Kidney epithelial cell (primary cell): ENCODE measurements at places on chromosomes 4 and X.

DNA sequence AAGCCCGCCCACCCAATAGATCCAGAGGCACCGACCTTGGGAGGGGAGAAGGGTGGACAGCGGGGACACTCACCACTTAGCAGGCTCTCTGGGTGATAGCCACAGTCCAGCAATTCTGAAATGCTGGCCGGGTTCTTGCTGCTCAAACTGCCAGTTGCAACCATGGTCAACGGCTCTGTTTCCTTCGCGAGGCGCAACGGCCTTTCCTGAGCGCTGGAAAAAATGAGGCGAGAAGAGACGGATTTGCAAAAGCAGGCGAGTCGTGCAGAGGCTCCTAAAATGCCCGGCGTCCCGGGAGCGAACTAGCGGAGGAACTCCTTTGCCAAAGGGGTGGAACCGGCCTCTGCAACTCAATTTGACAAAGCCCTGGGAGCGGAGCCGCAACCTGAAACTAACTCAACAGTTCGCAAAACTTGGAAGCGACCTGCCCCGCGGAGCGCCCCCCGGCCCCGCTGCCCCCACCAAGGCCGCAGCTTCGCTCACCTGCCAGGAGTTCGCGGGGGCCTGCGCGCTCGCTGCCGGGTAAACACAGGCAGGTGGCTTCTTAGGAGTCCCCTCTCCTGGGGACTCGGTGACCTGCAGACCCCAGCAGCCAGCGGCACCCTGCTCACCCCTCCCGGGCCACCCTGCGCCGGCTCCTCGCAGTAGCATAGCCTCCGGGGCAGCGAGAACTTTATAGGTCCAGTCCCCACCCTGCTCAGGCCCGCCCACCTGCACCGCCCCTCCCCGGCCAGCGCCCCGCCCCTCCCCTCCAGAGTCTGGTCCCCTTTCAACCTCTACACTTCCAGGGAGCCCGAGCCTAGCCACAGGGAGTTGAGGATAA lies at the start of gene DDIT4L:
Gene DDIT4L, minus strand, starts transcription at position 649 of the 823 bp plus-strand sequence. Its CDS starts 485 bp downstream, at position 164.
- DNase-seq = no peak

DNA sequence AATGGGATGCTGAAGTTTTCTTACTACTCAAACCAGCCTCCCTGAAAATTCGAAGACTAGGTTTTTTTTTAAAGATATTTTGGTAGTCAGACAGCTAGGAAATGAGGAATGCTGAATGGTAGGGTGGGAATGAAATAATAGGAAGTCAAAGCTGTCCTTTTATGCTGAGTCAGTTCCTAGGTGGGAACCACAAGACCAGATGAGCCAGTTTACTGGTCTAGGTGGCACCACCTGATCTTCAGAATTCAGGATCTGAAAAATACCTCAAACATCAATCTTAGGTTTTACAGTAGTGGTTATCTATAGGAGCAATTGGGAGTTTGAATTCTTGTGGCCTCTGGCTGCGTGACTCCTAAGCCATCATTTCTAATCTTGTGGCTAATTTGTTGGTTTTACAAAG lies 183.1 kb upstream of the GALNT7 start:
- DNase-seq = no peak

- no peak for DNase-seq
Measured at GRCh38 chr4:66569228-66569627, 898.9 kb upstream of the EPHA5 start.

- DNase-seq = no peak
Measured at GRCh38 chr4:1540601-1541375, 134.5 kb upstream of the NKX1-1 start.

DNA sequence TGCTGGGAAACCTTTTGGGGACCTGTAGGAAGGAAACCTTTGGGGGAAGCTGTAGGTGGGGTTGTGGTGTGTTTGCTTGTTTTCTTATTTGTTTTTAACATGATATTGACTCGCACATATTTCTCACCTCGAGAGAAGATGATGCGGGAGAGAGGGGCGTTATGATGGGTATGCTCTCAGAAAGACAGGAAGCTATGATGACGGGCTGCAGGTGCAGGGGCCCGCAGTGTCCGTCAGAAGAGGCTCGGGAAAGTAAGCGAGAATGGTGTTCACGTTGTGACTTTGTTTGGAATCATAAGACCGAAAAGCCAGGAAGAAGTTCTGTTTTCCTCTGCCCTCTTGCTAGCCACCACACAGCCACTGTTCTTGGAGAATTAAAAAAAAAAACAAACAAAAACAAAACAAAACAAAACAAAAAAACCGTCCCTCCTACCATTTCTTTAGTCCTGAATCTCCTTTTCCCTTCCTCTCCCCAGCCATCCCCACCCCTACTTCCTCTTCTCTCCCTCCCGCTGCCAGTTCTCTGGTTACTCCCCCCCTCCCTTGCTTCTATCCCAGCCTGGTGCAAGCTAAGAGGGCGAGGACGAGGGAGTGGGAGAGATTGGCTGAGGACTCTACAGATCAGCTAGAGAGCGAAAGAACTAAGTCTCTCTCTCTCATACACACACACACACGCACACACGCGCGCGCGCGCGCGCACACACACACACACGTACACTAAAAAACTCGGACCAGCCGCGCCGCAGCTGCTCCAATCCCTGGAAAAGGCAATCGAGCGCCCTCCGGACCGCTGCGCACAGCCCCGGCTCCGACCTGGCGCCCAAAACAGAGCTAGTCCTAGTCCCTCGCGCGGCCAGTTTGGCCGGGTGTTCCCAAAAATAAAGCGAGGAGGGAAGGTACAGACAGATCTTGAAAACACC lies at the start of gene BMP3:
Gene BMP3, plus strand, starts transcription at position 648 of the 920 bp plus-strand sequence. CDS start 577 bp downstream, outside the sequence.
- no peak for DNase-seq

DNA sequence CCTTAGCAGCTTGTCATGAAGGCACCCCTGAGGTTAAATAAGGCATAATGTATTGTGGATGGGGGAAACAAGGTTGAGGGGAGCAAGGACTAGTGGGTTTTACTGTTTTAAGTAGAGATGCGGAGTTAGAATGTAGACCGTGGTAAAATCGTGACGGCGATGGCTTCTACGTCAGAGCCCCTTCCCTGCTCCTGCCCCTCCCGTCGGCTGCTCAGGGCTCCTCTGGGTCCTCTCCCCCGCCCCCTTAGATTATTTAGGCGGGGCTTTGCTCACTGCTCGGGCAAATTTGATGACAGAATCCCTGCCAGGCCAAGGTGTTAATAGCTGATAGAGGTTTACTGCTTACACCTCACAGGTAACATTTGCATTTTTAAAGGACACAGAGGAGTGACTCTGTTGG lies 2.3 kb downstream of the FRMPD3 start:
- no peak for DNase-seq

DNA sequence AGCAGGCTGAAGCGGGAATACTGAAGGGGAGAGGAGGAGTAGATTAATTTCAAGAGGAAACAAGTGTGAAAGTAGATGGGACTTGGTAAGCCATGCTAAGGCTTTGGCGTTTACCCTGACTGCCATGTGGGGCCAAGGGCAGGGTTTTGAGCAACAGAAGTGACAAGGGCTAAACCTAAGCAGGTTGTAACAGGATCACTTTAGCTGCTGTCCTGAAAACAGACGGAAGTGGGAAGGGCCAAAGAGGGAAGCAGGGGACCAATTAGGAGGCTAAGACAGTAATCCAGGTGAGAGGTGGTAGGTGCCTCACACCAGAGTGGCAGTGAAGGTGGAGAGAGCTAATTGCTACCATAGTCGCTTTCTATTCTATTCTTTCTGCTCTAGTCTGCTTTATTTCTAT lies 166.5 kb downstream of the PJA1 start:
- DNase-seq = no peak

GRCh38 chr4:66048861-66049260 lies 378.6 kb upstream of the EPHA5 start:
- no peak for DNase-seq

GRCh38 chrX:132171478-132171877 lies 43.7 kb upstream of the FRMD7 start:
- DNase-seq = no peak

- DNase-seq = no peak
Measured at GRCh38 chr4:15901007-15901406, 37.5 kb downstream of the FGFBP1 start.

DNA sequence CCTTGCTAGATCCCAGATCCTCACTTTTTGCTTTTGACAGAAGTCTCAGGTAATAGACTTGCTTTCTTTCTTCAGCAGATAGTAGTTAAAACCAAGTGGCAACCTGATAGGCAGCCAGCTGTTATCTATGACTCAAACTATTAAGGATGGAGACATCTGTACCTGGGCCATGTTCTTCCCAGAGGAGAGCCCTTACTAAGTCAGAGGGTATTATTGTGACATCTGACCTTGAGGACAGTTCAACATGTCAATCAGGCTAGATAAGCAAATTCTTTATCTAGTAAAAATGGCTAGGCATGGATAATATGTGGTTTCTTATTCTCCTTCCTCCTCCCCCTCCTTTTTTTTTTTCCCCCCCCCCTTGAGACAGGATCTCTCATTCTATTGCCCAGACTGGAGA lies 39.2 kb downstream of the TRIM2 start:
- no peak for DNase-seq

- DNase-seq = no peak
Measured at GRCh38 chr4:113160548-113160947, 111.1 kb downstream of the ANK2 start.

- DNase-seq = no peak
Measured at GRCh38 chr4:139530833-139531427, 25.1 kb downstream of the SETD7 start.

DNA sequence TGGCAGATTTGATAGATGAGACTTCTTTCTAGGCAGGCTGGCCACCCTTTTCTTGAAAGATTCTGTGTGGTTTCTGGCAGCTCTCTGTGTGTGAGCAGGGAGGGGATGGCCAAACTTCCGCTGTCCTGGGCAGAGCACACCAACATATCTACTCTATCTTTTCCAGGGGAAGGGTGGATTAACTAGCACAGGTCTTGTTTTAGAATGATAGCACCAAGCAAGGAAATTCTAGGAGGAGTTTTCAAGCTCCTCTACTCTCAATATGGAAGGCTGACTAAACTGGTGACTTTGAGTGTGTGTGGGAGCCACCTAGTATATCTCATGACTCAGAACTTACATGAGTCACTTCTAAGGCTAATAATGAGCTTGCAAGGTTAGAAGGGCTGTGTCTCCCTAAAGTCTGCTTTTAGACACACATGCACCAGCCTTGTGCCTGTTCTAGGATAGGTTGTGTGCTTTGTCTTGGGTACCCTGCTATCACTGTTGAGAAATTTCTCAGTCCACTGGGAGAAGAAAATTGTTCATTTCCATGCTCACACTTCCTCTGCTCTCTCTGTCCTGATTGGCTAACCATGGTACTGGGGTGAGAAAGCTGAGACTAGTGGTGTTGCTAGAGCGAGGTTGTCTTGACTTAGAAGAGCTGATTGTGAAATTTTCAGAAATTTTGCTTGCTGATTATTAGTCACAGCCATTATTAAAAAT lies 72.9 kb downstream of the YIPF6 start:
- peak; percentile 56 for DNase-seq

DNA sequence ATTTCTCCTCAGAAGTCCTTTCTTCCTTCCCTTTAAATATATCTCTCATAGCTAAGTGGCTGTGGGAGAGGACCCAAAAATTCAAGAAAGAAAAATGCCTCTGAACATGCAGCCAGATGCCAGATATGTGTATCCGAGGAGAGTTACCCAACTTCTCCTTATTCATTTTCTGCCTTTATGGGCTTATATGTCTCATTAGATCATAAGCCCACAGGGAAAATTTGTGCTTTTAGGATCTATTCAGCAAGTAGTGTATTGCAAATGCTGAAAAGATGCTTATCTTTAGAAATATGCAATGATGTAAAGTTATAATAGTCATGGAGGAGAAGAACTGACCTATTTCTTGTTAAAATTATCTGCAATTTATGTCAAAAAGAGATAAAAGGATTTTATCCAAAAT lies 371.8 kb upstream of the NOCT start:
- no peak for DNase-seq

DNA sequence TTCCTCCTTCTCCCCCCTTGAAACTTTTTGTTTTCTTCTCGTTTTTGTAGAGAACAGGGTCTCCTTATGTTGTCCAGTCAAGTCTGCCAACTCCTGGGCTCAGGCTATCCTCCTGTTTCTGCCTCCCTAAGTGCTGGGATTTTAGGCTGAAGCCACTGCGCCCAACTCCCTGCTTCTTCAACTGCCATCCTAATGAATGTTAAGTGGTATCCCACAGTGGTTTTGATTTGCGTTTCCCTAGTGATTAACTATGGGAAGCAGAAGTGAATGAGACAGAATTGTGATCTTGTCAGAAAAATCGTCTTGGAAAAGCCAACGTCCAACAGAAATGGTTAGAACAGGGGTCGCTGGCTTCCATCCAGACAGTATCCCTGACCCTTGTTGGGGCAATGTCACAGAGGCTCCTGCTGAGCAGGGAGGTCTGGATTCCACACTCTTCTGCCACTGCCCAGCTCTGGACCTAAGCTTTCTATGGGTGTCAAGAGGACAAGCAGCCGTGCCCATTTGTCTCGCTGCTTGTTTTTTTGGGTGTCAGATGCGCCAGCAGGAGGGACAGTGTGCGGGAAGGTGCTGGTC lies 869 bp upstream of the ADD1 start:
- DNase-seq = no peak

DNA sequence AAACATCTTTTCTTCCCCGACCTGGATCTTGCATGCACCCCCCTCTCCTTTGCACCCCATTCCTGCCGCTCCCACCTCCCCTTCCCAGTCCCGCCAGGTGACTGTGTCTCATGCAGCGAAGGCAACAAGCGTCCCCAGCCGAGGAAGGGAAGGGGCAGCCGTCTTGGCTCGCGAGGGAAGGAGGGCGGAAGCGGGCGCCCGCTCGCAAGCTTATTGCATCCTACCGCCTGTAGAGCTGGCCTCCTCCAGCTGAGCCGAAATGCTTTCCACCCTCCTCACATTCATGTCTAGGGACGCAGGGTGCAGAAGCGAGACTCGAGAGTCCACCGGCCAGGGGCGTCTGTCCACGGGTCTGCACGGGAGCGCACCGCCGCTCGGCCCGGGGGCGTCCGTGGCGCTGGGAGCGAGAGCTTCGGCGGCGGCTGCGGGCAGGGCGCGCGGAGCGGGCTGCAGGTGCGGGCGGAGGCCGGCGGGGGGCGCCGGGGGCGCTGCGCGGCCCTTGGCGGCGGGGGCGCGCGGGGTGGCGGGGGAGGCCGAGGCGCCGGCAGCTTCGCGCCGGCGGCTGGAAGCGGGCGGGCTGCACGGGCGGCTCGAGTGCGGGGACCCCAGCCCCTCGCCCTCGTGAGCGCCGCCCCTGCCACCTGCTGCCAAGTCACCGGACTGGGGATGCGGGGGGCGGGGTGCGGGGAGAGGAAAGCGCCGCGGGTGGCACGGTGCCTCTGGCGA lies at the start of gene KCNIP4:
Gene KCNIP4, minus strand, starts transcription at position 426 of the 726 bp plus-strand sequence.
- no peak for DNase-seq

GRCh38 chr4:10703766-10704429 lies 19.3 kb upstream of the CLNK start:
- DNase-seq = no peak

- DNase-seq = no peak
Measured at GRCh38 chr4:143488687-143489086, 24.8 kb upstream of the SMARCA5 start.

DNA sequence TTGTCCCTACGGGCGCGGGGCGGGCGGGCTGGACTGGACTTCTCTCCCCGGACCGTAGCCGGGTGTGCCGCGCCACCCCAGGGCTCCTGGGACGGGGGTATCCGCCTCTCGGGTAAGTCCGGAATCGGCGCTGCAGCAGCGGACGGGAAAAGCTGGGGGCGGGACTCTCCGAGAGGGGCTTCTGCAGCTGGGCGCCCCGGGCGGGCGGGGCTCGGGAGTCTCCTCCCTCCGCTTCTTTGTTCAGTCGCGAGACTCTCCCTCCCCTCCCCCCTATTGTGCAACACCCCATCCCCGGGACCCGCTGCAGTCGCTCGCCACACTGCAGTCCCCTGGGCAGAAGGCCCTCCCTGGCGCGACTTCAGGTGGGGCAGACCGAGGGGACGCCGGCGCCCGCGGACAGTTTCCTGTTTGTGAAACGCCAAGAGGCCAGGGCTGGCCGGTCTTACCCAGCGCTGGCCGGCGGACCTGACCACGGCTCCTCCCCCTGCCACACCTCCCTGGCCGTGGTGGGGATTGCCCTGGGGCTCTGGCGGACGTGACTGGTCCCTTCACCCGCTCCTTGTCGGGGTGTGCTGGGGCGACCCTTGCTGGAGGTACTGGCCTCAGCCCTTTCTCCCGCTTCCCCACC lies 966 bp downstream of the CCNG2 start:
- peak; percentile 58 for DNase-seq
